ENCODE measurements at places on chromosomes 12 and 14. TPM values are rescaled to one million over a fixed set of nuclear protein-coding genes. Genes with fewer than 3 reads are reported as not detected.
A peak's percentile ranks its signal among the peaks of the same experiment; 100 is the strongest.

- no peak for DNase-seq
- peaks cover 9% of the 10 kb centered on the region for H3K36me3 ChIP-seq
- peaks cover 3% of the 10 kb centered on the region for H3K4me1 ChIP-seq
- no peaks in the 10 kb centered on the region for H3K27me3 ChIP-seq
- no peak overlapping the region for H3K4me3 ChIP-seq
Observed at GRCh38 chr14:90894241-90894640, 78.0 kb upstream of the TTC7B start.

DNA sequence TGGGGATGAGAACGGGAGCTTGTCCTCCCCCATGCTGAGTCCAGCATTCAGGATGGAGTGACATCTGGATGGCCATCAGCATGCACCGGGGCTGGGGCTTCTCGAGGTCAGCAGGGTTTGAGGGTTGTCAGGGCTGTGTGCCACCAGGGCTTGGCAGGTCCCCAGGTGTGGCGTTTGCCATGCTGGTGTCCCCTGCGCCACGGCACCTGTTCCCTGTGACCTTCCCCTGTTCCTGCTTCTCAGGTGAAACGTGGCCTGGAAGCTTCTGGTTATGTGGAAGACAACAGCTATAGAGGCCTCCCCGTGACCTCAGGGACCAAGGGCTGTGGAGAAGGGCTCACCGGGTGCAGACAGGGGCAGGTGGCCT lies 152.4 kb downstream of the KIF26A start:
- no peak overlapping the region for H3K27ac ChIP-seq
- peaks cover 9% of the 10 kb centered on the region for H3K27me3 ChIP-seq
- no peak overlapping the region for H3K4me3 ChIP-seq
- no peak for DNase-seq

- no peaks in the 10 kb centered on the region for H3K4me1 ChIP-seq
- no peak overlapping the region for H3K4me3 ChIP-seq
- DNase-seq, result no peak
- H3K27ac ChIP-seq, result no peak overlapping the region
Observed at GRCh38 chr12:127670796-127671195, 596.2 kb upstream of the TMEM132C start.

GRCh38 chr14:99768381-99768780 lies 24.8 kb upstream of the EML1 start:
- H3K27me3 ChIP-seq, result peaks cover 7% of the 10 kb centered on the region
- no peak overlapping the region for H3K27ac ChIP-seq
- H3K4me3 ChIP-seq, result no peak overlapping the region
- no peaks in the 10 kb centered on the region for H3K4me1 ChIP-seq

- H3K4me1 ChIP-seq, result peaks cover 13% of the 10 kb centered on the region
- DNase-seq, result no peak
- no peak overlapping the region for H3K27ac ChIP-seq
- H3K27me3 ChIP-seq, result peaks cover 2% of the 10 kb centered on the region
- H3K36me3 ChIP-seq, result no peaks in the 10 kb centered on the region
Observed at GRCh38 chr14:85948153-85948552, 418.2 kb downstream of the FLRT2 start.

DNA sequence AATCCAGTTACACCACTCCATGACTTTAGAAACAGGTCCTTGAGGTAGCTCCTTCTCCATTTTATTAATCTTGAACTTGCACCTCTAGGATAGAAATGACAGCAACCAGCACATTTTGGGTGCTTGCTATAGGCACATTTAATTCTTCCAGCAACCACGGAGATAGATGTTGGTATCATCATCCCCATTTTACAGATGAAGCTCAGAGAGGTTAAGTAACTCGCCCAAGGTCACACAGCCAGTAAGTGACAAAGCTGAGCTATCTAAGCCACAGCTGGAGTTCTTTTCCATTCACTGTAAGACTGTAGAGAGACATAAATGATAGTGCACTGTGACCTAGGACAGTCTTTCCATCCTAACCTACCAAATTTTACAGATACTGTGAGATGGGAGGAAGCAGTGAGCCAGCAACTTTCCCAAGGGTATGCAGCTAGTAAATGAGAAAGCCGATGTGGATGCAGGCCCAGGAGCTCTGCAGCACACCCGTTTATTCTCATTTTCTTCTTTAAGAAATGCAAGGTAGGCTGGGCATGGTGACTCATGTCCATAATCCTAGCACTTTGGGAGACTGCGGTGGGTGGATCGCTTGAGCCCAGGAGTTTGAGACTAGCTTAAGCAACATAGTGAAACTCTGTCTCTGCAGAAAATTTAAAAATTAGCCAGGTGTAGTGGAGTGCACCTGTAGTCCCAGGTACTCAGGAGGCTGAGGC lies 103.2 kb downstream of the TBX5 start:
- no peak overlapping the region for H3K4me3 ChIP-seq
- H3K27me3 ChIP-seq, result peaks cover 6% of the 10 kb centered on the region
- no peaks in the 10 kb centered on the region for H3K36me3 ChIP-seq
- no peak for DNase-seq
- no peak overlapping the region for H3K27ac ChIP-seq

- peak; percentile 66 for DNase-seq
- H3K27me3 ChIP-seq, result peaks cover 32% of the 10 kb centered on the region
Observed at GRCh38 chr12:67647799-67648520, 585 bp upstream of the DYRK2 start.

GRCh38 chr12:234019-234418 lies 20.1 kb upstream of the SLC6A12 start:
- H3K27me3 ChIP-seq, result peaks cover 4% of the 10 kb centered on the region
- H3K4me3 ChIP-seq, result no peak overlapping the region
- peaks cover 2% of the 10 kb centered on the region for H3K4me1 ChIP-seq
- no peak overlapping the region for H3K27ac ChIP-seq

- H3K4me1 ChIP-seq, result no peaks in the 10 kb centered on the region
- no peak for DNase-seq
- no peaks in the 10 kb centered on the region for H3K36me3 ChIP-seq
- H3K27me3 ChIP-seq, result peaks cover 3% of the 10 kb centered on the region
Observed at GRCh38 chr12:94089891-94090290, 58.5 kb upstream of the PLXNC1 start.

GRCh38 chr12:49345825-49346658 lies 646 bp upstream of the DNAJC22 start:
- H3K4me3 ChIP-seq, result peak overlapping the region; percentile 73
- peak overlapping the region; percentile 9 for H3K27ac ChIP-seq
- no peak for DNase-seq
- no peaks in the 10 kb centered on the region for H3K36me3 ChIP-seq
- peaks cover 23% of the 10 kb centered on the region for H3K27me3 ChIP-seq

DNA sequence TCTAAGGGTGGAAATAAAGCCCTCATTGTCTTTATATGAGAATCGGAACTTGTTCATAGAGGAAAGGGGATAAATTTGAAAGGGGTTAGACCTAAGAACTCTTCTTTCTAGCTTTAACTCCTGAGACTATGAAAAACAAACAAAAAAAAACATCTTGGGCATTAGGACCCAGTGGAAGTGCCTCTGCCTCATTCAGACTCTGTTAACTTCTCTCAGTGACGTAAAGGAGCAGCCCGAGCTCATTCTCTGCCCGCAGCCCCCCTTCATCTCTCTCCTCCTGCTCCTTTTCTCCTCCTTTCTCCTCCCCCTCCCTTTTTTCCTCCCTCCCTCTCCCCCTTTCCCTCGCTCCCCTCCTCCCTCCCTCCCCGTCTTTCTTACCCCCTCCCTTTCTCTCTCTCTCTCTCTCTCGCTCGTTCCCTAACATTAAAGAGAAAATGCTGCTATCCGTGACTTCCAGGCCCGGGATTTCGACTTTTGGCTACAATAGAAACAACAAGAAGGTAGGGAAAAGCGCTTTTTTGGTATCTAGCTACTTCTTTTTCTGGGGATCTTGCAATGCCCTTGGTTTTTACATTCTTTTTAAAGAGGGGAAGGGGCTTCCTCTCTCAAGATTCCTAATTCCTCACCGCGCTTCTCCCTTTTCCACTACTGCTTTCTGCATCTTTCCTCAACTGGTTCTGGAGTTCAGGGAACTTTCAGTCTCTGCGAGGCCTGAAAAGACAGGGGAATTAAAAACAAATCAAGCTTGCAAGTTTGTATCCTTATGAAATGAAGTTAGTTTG lies at the start of gene RBMS2:
Gene RBMS2, plus strand, starts transcription at position 231 of the 782 bp plus-strand sequence. Its CDS starts 204 bp downstream, at position 435.
- peak; percentile 50 for DNase-seq
- peaks cover 34% of the 10 kb centered on the region for H3K4me1 ChIP-seq
- peak within 1 kb of the TSS; percentile 96 for H3K4me3 ChIP-seq
- no peaks in the 10 kb centered on the region for H3K36me3 ChIP-seq
- peak within 1 kb of the TSS; percentile 97 for H3K27ac ChIP-seq

GRCh38 chr12:100797246-100797645 lies 2.7 kb downstream of the ANO4 start:
- H3K4me1 ChIP-seq, result peaks cover 17% of the 10 kb centered on the region
- H3K4me3 ChIP-seq, result no peak overlapping the region
- H3K27ac ChIP-seq, result no peak overlapping the region
- no peaks in the 10 kb centered on the region for H3K27me3 ChIP-seq

DNA sequence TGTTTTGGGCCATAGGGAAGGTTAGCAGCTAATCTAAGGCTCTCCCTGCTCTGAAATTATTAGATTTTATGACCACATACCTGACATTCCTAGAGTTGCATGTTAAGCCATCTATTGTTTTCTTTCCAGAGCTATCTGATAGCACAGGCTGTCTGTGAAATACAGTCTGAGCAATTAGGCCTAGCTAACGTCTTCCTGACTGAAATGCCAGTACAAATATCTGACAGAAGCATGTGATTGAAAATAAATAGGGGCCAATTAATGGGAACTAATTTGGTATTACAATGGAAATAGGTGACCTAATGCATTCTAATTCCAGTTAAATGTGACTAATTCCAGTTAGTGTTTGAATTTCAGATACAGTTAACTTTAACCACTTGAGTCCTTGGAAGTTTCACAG lies 115.2 kb downstream of the C12orf75 start:
- peaks cover 17% of the 10 kb centered on the region for H3K4me1 ChIP-seq
- DNase-seq, result no peak
- H3K27me3 ChIP-seq, result peaks cover 2% of the 10 kb centered on the region
- H3K4me3 ChIP-seq, result no peak overlapping the region

GRCh38 chr14:68373847-68374444 lies 418.9 kb downstream of the ZFP36L1 start:
- H3K27me3 ChIP-seq, result peaks cover 4% of the 10 kb centered on the region
- DNase-seq, result no peak
- peaks cover 41% of the 10 kb centered on the region for H3K4me1 ChIP-seq
- no peaks in the 10 kb centered on the region for H3K36me3 ChIP-seq

DNA sequence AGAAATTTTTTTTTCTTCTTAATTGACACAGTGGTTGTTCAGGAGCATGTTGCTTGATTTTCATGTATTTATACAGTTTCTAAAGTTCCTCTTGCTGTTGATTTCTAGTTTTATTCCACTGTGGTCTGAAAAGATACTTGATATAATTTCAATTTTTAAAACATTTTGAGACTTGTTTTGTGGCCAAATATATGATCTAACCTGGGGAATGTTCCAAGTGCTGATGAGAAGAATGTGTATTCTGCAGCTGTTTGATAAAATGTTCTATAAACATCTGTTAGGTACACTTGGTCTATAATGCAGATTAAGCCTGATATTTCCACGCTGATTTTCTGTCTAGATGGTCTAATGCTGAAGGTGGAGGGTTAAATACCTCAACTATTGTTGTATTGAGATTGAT lies 151.4 kb upstream of the IFNG-AS1 start:
- H3K36me3 ChIP-seq, result no peaks in the 10 kb centered on the region
- DNase-seq, result no peak
- H3K4me1 ChIP-seq, result no peaks in the 10 kb centered on the region
- H3K27ac ChIP-seq, result no peak overlapping the region

- peak overlapping the region; percentile 93 for H3K4me3 ChIP-seq
- peak overlapping the region; percentile 99 for H3K27ac ChIP-seq
- no peaks in the 10 kb centered on the region for H3K36me3 ChIP-seq
- H3K27me3 ChIP-seq, result peaks cover 10% of the 10 kb centered on the region
- peaks cover 20% of the 10 kb centered on the region for H3K4me1 ChIP-seq
Observed at GRCh38 chr12:56332512-56333196, 1.1 kb downstream of the PAN2 start.

- no peaks in the 10 kb centered on the region for H3K36me3 ChIP-seq
- H3K27me3 ChIP-seq, result no peaks in the 10 kb centered on the region
- H3K27ac ChIP-seq, result no peak overlapping the region
- no peak overlapping the region for H3K4me3 ChIP-seq
Observed at GRCh38 chr14:51627313-51627712, 24.4 kb upstream of the FRMD6 start.

DNA sequence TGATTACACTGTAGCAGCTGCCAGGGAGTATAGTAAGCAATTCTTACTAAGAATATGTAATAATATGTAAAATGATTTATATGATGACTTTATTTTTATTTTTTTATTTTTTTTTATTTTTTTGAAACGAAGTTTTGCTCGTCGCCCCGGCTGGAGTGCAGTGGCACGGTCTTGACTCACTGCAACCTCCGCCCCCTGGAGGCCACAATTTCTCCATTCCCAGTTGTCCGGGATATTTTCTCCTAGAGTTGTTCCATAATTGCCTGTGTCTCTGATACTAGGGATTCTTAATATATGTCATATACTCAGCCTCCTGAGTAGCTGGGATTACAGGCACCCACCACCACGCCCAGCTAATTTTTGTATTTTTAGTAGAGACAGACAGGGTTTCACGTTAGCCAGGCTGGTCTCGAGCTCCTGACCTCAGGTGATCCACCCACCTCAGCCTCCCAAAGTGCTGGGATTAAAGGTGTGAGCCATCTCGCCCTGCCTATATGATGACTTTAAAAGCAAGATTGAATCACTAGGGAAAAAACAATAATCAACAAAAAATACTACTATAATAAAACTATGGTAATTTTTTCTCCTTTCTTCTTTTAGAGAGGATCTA lies 12.2 kb upstream of the ITPR2 start:
- peaks cover 9% of the 10 kb centered on the region for H3K4me1 ChIP-seq
- no peak overlapping the region for H3K4me3 ChIP-seq
- H3K36me3 ChIP-seq, result no peaks in the 10 kb centered on the region
- H3K27ac ChIP-seq, result no peak overlapping the region
- H3K27me3 ChIP-seq, result no peaks in the 10 kb centered on the region
- DNase-seq, result peak; percentile 72

GRCh38 chr12:124961055-124961454 lies 27.9 kb downstream of the DHX37 start:
- no peaks in the 10 kb centered on the region for H3K27me3 ChIP-seq
- H3K27ac ChIP-seq, result no peak overlapping the region
- peaks cover 8% of the 10 kb centered on the region for H3K36me3 ChIP-seq
- DNase-seq, result no peak
- H3K4me3 ChIP-seq, result no peak overlapping the region
- no peaks in the 10 kb centered on the region for H3K4me1 ChIP-seq

- DNase-seq, result no peak
- no peaks in the 10 kb centered on the region for H3K27me3 ChIP-seq
- H3K4me1 ChIP-seq, result no peaks in the 10 kb centered on the region
- no peak overlapping the region for H3K4me3 ChIP-seq
- H3K27ac ChIP-seq, result no peak overlapping the region
Observed at GRCh38 chr14:85042301-85042700, 487.6 kb upstream of the FLRT2 start.

- H3K36me3 ChIP-seq, result no peaks in the 10 kb centered on the region
- no peaks in the 10 kb centered on the region for H3K27me3 ChIP-seq
- no peak for DNase-seq
- H3K4me1 ChIP-seq, result no peaks in the 10 kb centered on the region
Observed at GRCh38 chr14:86613786-86614185, 1083.8 kb downstream of the FLRT2 start.

The CLEC4D gene
- 0.31 TPM for total RNA-seq

The SDR9C7 gene
- total RNA-seq, result not detected

The TRIM9 gene
- 2.3 TPM for total RNA-seq

The SYNE3 gene
- 0.62 TPM for total RNA-seq

The TBC1D30 gene
- 3.6 TPM for total RNA-seq

The BATF gene
- not detected for total RNA-seq

The TRHDE gene
- 0.54 TPM for total RNA-seq

The DCD gene
- total RNA-seq, result not detected

The KRT7 gene
- total RNA-seq, result not detected

The ITGB7 gene
- total RNA-seq, result 0.56 TPM

The LMNTD1 gene
- total RNA-seq, result not detected

The SAMD15 gene
- 1.7 TPM for total RNA-seq

The LRRC43 gene
- 0.31 TPM for total RNA-seq

Data from endothelial cell (in vitro differentiated cells).